ENCODE measurements at places on chromosomes 1 and 21. TPM values are rescaled to one million over a fixed set of nuclear protein-coding genes. Genes with fewer than 3 reads are reported as not detected.

Gene SPAG17
- not detected for polyA plus RNA-seq

Gene VANGL2
- not detected for polyA plus RNA-seq

Gene AKR7A3
- polyA plus RNA-seq = 0.24 TPM

Gene CFH
- polyA plus RNA-seq = 16.5 TPM

Gene ERICH3
- not detected for polyA plus RNA-seq

Gene DIO1
- polyA plus RNA-seq = not detected

Gene BMP8A
- polyA plus RNA-seq = not detected

Gene C1orf141
- not detected for polyA plus RNA-seq

Gene CLDN19
- polyA plus RNA-seq = not detected

Gene SYPL2
- polyA plus RNA-seq = 0.38 TPM

Gene GUCA2B
- polyA plus RNA-seq = not detected

Gene FAM89A
- polyA plus RNA-seq = 2.4 TPM

Gene UMODL1
- polyA plus RNA-seq = not detected

Gene CFAP141
- polyA plus RNA-seq = not detected

Gene RGS4
- polyA plus RNA-seq = 13.3 TPM

Gene FOXO6
- not detected for polyA plus RNA-seq

Gene RXRG
- not detected for polyA plus RNA-seq

Gene SLC45A3
- polyA plus RNA-seq = 0.38 TPM

Gene NKAIN1
- not detected for polyA plus RNA-seq

Gene VPS26C
- polyA plus RNA-seq = 42.3 TPM

Gene ARHGEF2
- polyA plus RNA-seq = 76.7 TPM

Gene CASZ1
- polyA plus RNA-seq = 0.11 TPM

Gene CNIH3
- polyA plus RNA-seq = 4.7 TPM

Gene MYBPH
- polyA plus RNA-seq = 0.34 TPM

Gene FAM72B
- polyA plus RNA-seq = 3.1 TPM

Gene BOLA1
- 20.1 TPM for polyA plus RNA-seq

Gene C1orf87
- polyA plus RNA-seq = not detected

Gene OR2AK2
- not detected for polyA plus RNA-seq

Gene CNR2
- polyA plus RNA-seq = not detected

Gene WNT2B
- 0.61 TPM for polyA plus RNA-seq

Gene GSTM4
- polyA plus RNA-seq = 15.2 TPM

Gene LORICRIN
- not detected for polyA plus RNA-seq

Gene KLHDC9
- 3.3 TPM for polyA plus RNA-seq

Gene PTGS2
- polyA plus RNA-seq = 50.4 TPM

Gene LMOD1
- polyA plus RNA-seq = 6.1 TPM

Gene S100B
- not detected for polyA plus RNA-seq

Gene B3GALT5
- polyA plus RNA-seq = not detected

Gene USP33
- polyA plus RNA-seq = 54.2 TPM

Gene EGLN1
- polyA plus RNA-seq = 17.6 TPM

Gene LCE3D
- 0.33 TPM for polyA plus RNA-seq

Gene YOD1
- polyA plus RNA-seq = 2.4 TPM

Gene HTR1D
- not detected for polyA plus RNA-seq

Gene NOS1AP
- not detected for polyA plus RNA-seq

Gene CA6
- polyA plus RNA-seq = not detected

Gene ELOA
- polyA plus RNA-seq = 46.4 TPM

Gene OXCT2
- polyA plus RNA-seq = 0.37 TPM

Gene IVL
- polyA plus RNA-seq = 1.2 TPM

Gene OR6K3
- not detected for polyA plus RNA-seq

Gene G0S2
- 2.0 TPM for polyA plus RNA-seq

Gene NBPF10
- 1.1 TPM for polyA plus RNA-seq

Gene GPR61
- polyA plus RNA-seq = not detected

Gene HAPLN2
- polyA plus RNA-seq = not detected

Gene LRRC7
- polyA plus RNA-seq = 0.66 TPM

Gene ACOT11
- 3.4 TPM for polyA plus RNA-seq

Gene SH2D1B
- 0.38 TPM for polyA plus RNA-seq

Gene EDARADD
- polyA plus RNA-seq = 1.3 TPM

Data from GM23248 (cell line).